ENCODE measurements at places on chromosomes 5 and 9. TPM values are rescaled to one million over a fixed set of nuclear protein-coding genes. Genes with fewer than 3 reads are reported as not detected.

The MARVELD2 gene
- polyA plus RNA-seq = 31.3 TPM

The NTRK2 gene
- 99.5 TPM for polyA plus RNA-seq

The RACK1 gene
- polyA plus RNA-seq = 2,869 TPM

The NCBP1 gene
- 50.6 TPM for polyA plus RNA-seq

The GFRA3 gene
- 3.6 TPM for polyA plus RNA-seq

The LMAN2 gene
- polyA plus RNA-seq = 128 TPM

The APBB3 gene
- 30.5 TPM for polyA plus RNA-seq

The KIF20A gene
- polyA plus RNA-seq = 44.0 TPM

The HRH2 gene
- polyA plus RNA-seq = 3.2 TPM

The C9 gene
- 0.25 TPM for polyA plus RNA-seq

The THBS4 gene
- polyA plus RNA-seq = 19.3 TPM

The PARP8 gene
- polyA plus RNA-seq = 16.2 TPM

- DNase-seq = no peak
Measured at GRCh38 chr5:153223376-153223775, 267.1 kb upstream of the GRIA1 start.

- DNase-seq = no peak
Measured at GRCh38 chr9:20307621-20308020, 314.7 kb downstream of the MLLT3 start.

GRCh38 chr9:97723819-97724218 is 26.7 kb upstream of the XPA start:
- DNase-seq = no peak

- DNase-seq = no peak
Measured at GRCh38 chr5:110909415-110909814, 162.1 kb upstream of the TSLP start.

DNA sequence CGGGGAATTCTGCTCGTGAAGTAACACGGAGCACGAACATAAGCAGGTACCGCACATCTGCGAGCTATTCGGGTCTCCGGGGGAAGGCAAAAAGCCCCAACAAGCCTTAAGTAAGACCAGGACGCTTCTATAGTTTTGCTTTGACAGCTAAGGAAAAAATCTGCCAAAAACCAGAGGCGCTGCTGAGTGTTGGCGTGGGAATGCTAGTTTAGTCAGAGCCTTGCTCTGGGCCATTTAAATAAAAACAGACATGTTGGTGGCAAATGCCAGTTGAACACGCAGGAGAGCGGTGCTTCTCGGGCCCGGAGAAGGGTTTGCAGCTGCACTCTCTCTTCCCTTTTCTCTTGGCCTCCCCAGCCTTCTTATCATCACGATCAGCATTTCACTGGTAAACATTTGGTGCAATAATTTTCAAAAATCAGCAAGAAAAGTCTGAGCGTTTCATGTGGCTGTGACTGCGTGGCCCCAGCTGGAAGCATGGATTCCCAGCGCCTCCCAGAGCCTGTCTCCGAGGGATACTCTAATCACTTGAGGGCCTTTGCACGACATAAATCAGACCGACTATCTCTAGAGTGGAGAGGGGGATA is 6.4 kb upstream of the NOTCH1 start:
- DNase-seq = no peak

- DNase-seq = no peak
Measured at GRCh38 chr5:36630201-36631145, 24.1 kb downstream of the SLC1A3 start.

DNA sequence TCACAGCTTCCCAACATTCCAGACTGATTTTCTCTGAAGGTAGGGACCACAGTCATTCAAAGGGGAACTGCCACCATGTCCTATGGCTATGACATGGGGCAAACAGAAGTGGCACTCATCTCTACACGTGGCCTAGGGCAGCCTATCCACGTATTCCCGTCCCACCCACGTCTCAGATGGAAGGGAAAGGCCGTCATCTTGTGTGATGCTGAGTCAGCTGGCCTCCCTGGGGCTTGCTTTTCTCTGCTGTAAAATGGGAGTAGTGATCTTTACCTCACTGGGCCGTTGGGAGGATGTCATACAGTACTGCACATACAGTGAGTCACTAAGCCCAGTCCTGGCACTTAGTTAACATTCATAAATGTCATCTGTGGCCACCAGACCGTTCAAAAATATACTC is 72.3 kb downstream of the RAPGEF1 start:
- no peak for DNase-seq

- DNase-seq = no peak
Measured at GRCh38 chr5:158140120-158140731, 281.3 kb upstream of the CLINT1 start.

DNA sequence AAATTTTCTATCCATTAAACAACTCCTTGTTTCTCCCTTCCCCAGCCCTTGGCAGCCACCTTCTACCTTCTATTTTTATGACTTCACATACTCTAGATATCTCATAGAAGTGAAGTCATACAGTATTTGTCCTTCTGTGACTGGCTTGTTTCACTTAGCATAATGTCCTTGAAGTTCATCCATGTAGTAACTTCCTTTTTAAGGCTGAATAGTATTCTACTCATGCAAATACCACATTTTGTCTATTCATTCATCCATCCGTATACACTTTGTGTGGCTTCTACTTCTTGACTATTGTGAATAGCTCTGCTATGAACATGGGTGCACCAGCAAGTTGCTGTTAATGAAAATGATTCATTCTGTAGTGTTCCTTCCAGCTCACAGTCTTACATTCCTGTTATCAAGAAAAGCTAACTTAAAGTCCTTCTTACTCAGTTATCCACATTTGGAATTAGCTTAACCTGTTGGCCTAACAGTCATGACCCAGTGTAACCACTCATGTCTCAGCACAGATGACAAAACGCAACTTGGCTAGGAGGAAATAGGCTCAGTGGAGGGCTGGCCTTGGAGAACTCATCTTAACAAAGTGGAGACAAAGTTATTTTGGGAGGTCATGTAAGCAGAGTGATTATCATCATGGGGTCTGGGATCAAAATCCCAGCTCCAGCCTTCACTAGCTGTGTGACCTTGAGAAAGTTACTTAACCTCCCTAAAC is 129.7 kb upstream of the MAP3K1 start:
- no peak for DNase-seq

DNA sequence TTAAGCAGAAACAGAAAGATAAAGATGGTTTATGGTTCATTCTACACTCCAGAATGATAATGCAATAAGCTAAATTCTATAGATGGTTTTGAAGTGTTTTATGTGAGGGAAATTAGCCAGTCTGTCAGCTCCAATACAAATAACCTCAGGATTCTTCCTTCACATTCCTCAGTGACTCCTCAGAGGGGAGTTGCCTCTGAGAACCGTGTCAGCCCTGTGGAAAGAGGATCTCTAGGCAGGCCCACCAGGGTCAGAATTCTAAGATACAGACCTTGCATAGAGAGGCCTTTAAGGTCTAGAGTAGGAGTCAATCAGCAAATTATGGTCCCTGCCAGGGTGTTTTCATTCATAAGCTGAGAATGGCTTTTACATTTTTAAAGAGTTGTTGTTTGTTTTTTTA is 26.6 kb downstream of the RUSC2 start:
- no peak for DNase-seq

DNA sequence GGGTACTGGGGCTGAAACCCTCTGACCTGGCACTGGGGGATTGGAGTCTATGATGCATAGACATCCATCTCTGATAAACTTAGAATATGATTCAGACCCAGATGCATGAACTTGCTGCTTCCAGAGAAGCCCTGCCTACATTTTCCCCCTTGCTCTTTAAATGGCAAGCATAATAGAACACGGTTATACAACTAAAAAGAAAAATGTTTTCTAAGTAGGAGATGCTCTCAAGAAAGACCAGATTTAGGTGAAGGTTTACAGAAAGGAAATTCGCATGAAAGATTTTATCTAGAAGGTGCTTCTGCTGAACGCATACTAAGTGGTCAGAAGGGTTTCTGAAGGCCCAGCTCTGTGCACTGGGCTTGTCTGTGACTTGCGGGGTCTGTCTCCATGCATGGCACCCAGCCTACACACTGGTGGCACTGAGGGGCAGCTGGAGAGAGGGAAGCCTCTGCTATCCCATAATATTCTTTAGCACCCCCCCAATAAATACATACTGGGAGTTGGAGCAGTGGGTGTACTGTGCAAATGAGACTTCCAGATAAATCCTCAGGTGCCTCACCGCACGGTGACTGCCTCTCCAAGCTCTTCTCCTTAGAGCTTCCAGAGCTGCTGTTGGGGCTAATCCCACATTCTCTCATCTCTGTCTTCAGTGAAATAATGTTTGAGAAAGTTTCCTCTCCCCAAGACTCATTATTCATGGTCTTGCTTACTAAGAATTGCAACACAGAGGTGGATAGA is 114.6 kb downstream of the FSTL4 start:
- DNase-seq = no peak

GRCh38 chr5:178291969-178292825 is 59.6 kb upstream of the PHYKPL start:
- DNase-seq = no peak

- no peak for DNase-seq
Measured at GRCh38 chr5:35454011-35454525, 163.6 kb upstream of the SPEF2 start.

- DNase-seq = no peak
Measured at GRCh38 chr9:68808338-68808890, 103.4 kb downstream of the PIP5K1B start.

DNA sequence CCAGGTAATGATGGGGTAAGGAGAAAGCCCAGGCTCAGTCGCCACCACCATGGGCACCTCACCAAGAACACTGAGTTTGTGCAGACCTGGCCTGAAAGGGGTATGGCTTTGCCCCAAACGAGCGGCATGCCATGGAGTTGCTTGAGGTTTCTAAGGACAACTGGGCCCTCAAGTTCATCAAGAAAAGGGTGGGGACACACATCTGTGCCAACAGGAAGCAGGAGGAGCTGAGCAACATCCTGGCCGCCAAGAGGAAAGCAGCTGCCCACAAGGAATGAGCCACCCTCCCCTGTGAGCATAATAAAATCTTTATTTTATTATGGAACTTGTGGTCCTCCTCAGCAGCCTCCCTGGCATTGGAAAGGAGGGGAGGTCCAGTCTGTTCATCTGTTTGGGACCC is 23.8 kb downstream of the CD14 start:
- DNase-seq = no peak

Measured in right renal cortex interstitium (tissue), 3 donors.